Activated CD4-positive, alpha-beta T cell treated with anti-CD3 and anti-CD28 coated beads, Interleukin-2, amount 10 ng/mL, durations not matched to agents 24 days and 14 days (primary cell): ENCODE measurements at places on chromosomes 2 and 18. TPM values are rescaled to one million over a fixed set of nuclear protein-coding genes. Genes with fewer than 3 reads are reported as not detected.

DLGAP1 gene
- 0.99 and 1.5 TPM in 2 replicates for total RNA-seq

ALLC gene
- not detected in 2 replicates for total RNA-seq

SNORC gene
- total RNA-seq: 1.0 and 1.2 TPM in 2 replicates

ABCG8 gene
- total RNA-seq: not detected in 2 replicates

CRACDL gene
- total RNA-seq: 0.07 and 0.12 TPM in 2 replicates

CTAGE1 gene
- not detected in 2 replicates for total RNA-seq

PPP1R1C gene
- not detected in 2 replicates for total RNA-seq

GRCh38 chr18:69737851-69738250, 209.8 kb downstream of the CD226 start:
- no peak for DNase-seq

DNA sequence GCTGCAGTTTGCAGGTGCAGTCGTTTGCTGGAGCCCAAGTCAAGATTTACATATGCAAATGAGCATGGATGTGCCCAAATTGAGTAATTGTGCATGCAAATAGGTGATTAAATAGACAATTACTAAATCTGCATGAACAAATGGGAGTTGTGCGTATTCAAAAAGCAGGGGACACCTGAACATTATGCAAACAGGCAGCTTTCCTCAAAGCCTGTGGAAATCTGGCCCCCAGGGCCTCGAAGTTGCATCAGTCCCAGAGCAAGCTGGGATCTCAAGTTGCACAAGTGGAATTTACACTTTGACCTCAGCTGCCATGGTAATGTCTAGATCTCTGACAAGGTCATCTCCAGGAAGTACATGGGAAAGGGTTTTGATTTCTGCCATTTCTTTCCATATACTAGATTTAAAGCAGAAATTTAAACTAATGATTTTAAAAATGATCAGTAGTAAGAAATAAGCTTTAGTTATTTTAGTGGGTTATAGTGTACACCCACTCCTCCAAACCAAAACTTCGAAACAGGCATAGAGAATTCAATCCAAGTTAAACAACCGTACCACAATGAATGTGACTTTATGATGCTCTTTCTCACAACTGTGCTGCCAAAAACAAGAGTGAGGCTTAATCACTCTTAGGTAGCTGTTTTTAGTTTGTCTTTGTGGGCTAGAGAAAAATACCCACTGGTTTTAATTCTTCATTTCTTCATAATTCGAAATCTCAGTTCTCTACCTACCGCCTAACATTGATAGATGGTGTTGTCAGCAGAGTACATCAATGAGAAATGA, 110.7 kb downstream of the RND3 start:
- DNase-seq: peak; percentile 22

GRCh38 chr2:46320141-46320567, 22.9 kb downstream of the EPAS1 start:
- no peak for DNase-seq

DNA sequence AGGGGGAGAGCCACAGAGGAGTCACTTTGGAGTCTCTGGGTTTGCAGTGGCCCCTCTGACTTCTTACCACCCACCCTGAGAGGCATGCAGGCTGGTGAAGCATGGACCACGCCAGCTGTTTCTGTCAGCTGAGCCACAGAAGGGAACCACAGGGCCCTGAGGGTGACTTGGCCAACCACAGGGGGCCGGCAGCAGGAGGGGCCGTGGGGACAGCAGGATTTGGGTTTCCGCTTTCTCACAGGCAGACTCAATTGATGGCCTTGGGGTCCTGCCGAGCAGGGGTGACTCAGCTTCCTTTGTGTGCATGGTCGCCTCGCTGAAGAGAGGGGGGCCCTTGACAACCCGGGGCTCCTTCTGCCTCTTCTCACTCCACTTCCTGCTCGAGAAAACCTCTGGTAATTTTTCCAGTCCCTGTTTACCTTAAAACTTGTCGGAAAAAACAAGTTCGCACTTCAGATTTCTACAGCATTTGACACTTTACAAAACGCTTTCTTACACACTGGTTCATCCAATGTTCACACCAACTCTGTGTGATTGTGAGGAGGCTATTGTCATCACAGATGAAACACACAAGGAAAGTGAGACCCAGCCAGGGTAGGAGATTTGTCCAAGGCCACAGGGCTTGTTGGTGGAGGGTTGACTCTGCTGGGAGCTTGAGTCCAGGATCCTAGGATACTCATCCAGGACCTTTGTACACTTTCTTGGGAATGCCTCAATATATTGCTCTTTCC, 311.2 kb downstream of the LPIN1 start:
- DNase-seq: no peak

GRCh38 chr18:622289-622688, 25.5 kb downstream of the CLUL1 start:
- DNase-seq: no peak

- no peak for DNase-seq
Measured at GRCh38 chr2:64268330-64269048, 124.3 kb upstream of the PELI1 start.

GRCh38 chr18:71919211-71919610, 624.9 kb downstream of the CBLN2 start:
- no peak for DNase-seq

GRCh38 chr18:10147226-10147625, 233.4 kb downstream of the VAPA start:
- DNase-seq: no peak

GRCh38 chr2:213247566-213247965, 36.7 kb upstream of the SPAG16 start:
- DNase-seq: no peak

DNA sequence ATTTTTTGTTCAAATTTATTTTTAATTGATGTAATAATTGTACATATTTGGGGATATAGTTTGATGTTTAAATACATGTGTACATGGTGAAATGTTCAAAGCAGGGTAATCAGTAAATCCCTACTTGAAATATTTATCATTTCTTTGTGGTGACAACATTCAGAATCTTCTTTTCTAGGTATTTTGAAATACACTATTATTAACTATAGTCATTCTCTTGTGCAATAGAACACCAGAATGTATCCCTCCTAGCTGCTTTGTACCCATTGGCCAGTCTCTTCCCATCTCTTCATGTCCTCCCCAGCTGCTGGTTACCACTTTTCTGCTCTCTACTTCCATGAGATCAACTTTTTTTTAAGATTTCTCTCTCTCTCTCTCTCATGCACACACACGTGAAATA, 126.5 kb downstream of the ZNF407 start:
- no peak for DNase-seq

DNA sequence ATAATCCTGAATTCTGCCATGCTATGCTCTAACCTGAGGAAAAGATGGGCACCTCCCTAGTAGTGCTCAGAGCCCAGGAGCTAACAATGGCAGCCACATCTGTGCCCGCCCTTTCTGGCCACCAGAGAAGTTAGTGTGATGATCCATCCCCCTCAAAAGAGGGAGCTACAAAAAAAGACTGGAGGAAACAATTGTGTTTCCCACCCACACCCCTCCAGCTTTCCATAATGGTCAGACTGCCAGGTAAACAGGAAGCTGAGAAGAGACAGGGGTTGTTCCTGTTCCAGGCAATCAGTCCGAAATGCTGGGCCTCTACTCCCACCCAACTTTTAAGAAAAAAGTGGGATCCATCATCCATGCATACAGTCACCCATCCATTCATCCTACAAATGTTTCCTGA, 3.2 kb downstream of the TBC1D8 start:
- no peak for DNase-seq

DNA sequence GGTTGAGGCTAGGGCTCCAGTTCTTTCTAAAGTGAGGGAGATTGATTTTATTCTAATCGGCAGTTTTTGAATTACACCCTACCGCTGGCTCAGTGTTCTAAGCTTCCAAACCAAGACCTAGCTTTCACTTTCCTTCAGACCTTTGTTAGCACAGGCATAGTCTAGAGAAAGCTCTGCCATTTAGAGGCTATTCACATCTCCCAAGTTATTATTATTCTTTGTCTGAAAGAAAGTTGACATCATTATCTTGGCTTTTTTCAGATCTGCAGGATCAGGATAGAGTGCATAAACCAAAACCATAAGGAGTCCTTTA, 276.8 kb downstream of the ASXL3 start:
- no peak for DNase-seq

DNA sequence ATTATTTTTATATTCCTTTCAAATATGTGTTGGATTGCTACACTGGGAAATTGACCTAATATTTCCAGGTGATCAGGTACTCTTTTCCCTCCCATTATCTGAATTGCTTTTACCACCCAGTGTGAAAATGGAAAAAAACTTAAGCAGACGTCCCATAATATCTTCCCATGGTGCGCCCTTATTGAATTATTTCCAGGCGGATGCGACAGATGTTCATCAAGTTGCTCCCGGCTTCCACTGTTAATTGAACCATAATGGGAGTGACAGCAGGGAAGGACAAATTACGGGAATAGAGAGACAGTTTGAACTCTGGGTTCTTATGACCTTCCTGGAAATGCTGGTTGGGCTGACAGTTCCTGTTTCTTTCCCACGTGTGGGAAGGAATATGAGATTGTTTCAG, 93.3 kb downstream of the THSD7B start:
- DNase-seq: no peak

DNA sequence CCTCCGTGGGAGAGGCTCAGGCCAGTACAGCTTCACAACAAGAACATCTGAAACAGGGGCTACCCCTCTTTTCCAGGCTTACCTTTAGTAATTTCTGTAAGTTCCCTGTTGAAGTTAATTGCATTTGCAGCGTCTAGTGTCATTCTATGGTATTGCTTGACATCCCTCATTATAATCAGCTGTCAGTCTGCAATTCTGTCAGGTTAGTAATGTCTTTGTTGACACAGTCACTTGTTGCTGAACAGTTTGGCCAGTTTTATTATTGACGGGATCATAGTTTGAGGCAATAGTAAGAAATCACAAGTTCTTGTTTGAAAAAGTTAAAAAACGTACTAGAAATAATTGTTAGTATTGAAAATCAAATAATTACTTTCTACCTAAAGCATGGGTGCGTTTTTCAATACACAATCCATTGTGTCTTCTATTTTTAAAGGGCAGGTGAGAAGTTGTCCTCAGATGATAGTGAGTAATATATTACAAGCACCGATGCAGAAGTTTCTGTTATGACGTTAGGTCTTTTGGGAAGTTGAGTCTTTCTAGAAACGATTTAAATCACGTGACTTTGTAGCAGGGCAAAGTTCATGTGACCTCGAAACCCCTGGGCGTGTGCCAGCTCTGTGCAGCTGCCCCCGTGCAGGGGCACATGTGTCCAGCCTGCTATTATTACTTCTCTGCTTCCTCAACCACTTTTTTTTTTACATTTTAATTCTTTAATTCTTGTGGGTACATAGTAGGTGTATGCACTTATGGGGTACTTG, 49.5 kb upstream of the MBP start:
- DNase-seq: no peak

- no peak for DNase-seq
Measured at GRCh38 chr2:157741819-157742484, 113.3 kb upstream of the ACVR1C start.

DNA sequence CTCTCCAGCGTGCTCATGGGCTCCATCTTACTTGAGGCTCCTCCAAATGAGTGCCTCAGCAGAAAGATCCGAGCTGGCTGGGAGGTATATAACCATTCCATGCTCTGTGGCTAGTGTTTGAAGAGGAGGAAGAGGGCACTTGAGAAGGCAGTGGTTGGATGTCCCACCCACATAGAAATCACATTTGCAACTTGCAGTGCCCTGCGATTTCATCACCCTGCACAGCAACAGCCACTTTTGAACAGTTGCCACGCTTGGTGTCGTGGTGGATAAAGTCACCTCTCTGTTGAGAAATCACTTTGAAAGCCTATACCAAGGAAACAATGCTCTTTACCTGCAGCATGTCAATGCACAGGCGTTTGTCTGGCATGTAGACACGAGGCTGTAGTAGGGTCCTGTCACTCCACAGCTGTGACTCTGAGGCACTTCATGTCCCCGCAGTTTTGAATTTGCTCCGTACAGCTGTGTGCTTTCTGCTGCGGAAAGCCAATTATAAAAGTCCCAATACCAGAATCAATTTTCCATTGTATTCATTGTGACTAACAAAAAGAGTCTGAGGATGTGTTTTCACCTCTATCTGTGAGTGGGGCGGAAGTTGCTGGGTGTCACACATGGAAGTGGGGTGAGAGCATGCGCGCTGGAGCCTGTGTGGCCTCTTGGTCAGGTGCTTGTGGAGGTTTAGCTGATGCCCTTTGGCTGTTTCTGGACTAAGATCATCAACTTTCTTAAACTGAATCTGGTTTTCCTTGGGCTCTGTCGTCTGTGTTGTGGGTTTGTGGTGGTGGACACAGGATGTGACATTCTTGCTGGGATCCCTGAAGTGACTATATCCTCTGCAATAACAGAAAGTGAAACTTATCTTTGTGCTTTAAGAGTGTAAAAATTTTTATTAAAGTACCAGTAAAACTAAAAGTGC, 2.8 kb downstream of the CNDP2 start:
- peak; percentile 94 for DNase-seq

DNA sequence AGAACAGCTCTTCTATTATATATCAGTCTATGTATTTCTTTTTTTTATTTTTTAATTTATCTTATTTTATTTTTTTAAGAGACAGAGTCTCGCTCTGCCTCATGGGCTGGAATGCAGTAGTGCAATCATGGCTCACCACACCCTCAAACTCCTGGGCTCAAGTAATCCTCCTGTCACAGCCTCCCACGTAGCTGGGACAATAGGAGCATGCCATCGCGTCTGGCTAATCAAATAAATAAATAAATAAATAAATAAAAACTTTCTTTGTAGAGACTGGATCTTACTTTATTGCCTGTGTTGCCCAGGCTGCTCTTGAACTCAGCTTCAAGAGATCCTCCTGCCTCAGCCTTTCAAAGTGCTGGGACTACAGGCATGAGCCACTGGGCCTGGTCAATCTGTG, 117.0 kb downstream of the RBMS1 start:
- DNase-seq: no peak

DNA sequence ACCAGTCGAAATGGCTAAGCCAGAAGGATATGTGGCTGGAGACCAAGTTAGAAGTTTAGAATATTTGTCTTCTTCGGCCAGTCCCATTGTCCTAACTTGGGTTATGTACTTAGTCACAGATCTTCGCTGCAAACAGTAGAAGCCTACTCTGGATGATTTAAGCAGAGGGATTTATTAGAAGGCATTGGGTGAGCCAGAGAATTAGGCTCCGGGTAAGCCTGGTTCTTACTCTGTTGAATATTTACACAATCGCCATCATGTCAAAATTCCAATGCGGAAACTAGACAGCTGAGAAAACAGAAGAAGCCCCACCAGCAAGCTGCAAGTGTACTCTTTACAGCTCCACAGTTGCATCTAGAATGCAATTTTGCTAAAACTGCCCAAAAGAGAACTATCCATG, 276.6 kb downstream of the CMPK2 start:
- DNase-seq: no peak

GRCh38 chr18:26267357-26267930, 41.2 kb downstream of the TAF4B start:
- DNase-seq: no peak

GRCh38 chr2:3479430-3480320, 39.7 kb downstream of the ADI1 start:
- no peak for DNase-seq
